CD4-positive, alpha-beta T cell treated with Interleukin-6 at 100 ng/mL for 8 hours (primary cell): ENCODE measurements at places on chromosomes 1 and 21.
A peak's percentile ranks its signal among the peaks of the same experiment; 100 is the strongest.

DNA sequence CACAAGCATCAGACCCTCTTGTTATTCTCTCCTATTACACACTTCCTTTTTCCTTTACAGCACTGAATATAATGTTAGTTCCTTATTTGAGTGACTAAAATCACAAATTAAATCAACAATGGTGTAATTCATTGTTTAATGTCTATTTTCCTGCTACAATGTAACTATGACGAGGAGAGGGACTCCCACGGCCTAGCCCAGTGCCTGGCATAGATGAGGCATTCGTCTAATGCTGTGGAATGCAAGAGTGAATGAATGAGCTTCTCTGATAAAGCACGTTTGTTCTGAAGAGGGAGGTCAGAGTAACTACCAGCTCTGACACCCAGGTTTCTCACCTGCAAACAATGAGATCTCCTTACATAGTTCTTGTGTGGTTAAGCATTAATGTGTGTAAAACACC, 479.4 kb downstream of the OMA1 start:
- no peak for DNase-seq

DNA sequence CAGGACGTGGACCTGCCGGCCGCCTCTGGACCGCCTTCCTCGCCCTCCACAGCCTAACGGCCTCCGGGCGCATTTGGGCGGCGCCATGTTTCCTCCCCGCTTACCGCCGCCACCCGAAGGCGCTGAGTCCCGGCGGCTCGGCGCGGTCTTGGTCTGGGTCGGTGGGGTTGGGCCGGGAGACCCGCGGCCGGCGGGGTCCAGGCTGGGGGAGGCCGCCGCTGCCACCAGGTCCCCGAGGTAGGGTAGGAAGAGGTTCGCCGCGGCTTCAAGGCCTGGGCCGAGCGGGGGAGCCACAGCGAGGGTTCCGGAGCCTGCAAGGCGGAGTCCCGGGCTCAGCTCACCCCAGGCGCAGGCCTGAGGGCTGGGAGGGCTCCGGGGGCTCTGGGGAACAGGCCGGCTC, 5.5 kb downstream of the OR2C3 start:
- no peak for DNase-seq

DNA sequence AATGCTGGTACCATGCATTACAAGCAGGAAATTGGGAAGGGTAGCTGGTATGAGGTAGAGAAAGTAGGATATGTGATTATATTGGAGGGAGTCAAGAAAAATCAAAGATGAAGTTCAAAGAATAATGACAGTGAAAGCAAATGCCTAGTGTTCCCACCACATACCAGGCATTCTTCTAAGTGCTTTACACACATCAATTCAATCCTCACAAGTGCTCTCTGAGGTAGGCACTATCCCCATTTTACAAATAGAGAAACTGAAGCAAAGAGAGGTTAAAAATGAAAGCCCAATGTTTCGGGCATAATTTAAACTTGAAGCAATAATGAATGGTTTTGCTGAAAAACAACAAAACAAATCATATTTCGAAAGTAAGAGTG, 40.1 kb upstream of the MCOLN3 start:
- DNase-seq = no peak

DNA sequence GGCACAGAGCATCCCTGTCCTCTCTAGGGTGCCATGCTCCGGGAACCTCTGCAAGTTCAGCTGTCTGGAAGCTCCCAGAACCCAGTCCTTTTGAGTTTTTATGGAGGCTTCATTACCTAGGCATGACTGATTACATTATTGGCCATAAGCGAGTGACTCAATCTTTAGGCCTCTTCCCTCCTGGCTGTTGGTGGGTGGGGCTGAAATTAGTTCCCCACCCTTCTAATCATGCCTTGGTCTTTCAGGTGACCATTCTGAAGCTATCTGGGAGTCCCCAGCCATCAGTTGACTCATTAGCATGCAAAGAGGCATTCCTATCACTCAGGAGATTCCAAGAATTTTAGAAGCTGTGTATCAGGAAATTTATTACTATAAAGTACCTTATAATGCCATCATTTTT, 46.6 kb downstream of the WLS start:
- no peak for DNase-seq

DNA sequence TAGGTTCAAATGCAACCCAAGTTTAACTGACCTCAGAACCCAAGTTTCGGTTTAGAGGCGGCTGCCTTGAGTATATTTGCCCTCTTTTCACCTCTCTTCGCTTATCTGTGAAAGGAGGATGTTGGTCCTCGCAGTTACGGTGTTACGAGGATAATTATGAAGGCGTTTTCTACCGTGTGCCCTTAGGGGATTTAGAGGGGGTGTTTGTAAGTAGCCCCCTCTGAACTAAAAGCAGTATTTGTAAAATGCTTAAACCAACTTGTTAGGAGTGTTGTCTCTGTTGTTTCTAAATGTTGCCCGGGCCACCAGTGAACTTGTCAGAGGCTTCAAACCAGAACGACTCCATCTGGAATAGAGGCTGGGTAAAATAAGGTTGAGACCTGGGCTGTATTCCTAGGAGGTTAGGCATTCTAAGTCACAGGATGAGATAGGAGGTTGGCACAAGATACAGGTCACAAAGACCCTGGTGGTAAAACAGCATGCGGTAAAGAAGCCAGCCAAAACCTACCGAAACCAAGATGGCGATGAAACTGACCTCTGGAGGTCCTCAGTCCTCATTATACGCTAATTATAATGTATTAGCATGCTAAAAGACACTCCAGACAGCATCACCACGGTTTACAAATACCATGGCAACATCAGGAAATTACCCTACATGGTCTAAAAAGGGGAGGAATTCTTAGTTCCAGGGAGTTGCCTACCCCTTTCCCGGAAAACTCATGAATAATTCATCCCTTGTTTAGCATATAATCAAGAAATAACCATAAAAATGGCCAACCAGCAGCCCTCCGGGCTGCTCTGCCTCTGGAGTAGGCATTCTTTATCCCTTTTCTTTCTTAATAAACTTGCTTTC, 1.0 kb upstream of the PSRC1 start:
- peak; percentile 12 for DNase-seq

GRCh38 chr1:43509007-43509739, 21.5 kb upstream of the PTPRF start:
- DNase-seq = no peak

DNA sequence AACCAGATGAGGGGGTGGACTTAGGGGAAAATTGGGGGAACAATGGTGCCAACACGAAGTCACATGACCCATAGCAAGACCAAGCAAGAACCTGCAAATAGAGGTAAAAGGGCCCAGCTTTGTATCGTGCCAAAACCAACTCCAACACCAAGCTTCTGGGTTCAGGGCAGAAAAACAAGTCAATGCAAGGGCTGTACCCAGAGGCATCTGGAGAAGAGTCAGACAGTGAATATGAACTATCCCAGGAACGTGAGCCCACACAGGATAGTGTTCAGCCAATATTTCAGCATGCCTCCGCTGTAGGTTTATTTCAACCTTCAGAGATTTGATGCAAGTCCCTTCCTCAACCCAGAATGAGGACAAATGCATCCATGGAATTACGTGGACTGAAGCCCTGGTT, 15.0 kb upstream of the ZMYM6 start:
- no peak for DNase-seq

DNA sequence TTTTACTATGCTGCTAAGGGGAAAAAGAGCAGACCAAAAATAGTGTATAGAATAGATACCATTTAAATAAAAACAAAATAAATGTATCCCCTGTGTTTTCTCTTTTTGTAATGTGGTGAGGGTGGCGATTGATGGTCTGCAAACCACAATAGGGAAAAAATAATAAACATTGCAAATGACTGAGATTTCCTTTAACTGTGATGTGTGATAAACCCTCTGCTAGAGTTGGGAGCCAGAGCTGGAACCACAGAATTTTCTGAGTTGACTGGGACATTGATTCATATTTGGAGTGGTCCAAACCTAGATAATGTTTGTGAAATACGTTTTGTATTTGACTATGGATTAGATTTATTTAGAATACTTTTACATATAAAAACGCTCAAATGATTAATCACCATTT, 70.6 kb upstream of the PTGFR start:
- no peak for DNase-seq

DNA sequence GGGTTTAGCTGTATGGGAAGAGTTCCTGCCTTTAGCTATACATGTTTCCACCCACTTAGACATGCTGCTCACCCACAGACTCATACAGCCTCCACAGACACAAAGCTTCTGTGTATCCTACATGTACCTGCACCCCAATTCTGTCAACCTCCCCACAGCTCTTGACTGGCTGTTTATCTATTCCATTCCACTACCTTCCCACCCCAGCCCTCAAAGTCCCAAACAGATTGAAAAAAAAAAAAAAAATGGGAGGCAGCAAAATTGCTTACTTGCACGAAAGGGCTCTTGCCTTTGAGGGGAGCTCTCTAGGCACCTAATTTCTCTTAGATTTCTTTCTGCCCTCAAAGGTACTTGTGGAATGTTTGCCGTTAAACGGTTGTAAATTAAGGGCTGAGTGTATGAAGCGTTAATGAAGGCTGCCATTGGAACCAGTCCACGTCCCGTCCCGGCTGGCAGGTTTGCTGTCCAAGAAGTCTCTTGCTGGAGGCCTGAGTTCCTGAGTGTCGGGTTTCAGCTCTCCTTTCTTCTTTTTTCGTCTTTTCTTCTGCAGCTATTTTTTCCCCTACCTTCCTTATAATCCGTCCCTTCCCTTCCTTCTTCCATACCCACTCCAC, 43.6 kb downstream of the PBX1 start:
- no peak for DNase-seq

- no peak for DNase-seq
Measured at GRCh38 chr1:92850019-92850418, 18.2 kb downstream of the RPL5 start.

DNA sequence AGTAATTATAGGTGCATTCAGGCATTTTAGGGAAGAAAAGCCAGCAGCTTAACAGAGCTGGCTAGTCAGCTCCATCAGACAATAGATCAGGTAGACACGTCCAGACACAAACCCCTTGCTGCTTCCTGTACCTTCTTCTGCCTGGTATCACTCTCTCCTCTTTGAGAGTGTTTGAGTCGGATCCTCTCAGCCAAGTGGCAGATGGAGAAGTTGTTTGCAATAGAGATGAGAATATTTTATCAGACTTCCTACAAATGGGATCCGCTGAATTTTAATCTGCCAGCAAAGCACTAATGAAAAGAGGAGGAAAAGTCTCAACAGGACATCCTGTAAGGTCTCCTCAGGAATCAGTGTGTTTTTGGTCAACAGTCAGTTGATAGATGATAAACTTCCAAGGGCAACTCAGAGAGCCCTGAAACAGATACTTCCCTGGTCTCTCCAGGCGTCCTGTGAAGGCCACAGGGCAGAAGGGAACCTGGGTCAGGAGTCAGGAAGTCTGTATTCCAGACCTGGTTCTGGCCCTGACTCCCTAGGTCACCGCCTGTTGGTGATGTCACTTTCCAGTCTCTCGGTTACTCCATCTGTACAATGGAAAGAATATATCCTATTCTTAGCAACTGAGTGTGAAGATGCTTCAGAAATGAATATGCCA, 62.1 kb upstream of the PROX1 start:
- no peak for DNase-seq

- no peak for DNase-seq
Measured at GRCh38 chr1:216723274-216723780, at the start of gene ESRRG. Gene ESRRG, minus strand, starts transcription at chr1:216723429. Its CDS starts 130 bp downstream, at chr1:216723299.

GRCh38 chr1:207500306-207500705, 4.3 kb downstream of the CR1 start:
- DNase-seq = no peak

DNA sequence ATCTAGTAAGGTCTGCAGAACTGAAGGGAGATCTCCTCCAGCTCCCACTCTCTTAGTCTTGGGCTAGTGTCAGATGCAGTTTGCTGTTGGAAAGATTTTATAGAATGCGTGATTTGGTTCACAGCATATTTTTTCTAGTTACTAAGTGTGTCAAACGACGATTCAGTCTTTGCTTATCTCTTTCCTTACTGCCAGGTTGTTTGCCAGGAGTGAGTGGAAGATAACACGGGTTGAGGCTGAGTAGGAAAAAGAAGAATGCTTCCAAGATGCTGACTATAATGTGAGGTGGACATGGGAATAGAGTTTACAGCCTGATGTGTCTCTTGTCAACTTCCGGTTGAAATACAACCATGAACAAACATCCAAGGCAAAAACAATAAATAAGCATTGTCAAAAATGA, 141.4 kb downstream of the GDAP2 start:
- DNase-seq = no peak

DNA sequence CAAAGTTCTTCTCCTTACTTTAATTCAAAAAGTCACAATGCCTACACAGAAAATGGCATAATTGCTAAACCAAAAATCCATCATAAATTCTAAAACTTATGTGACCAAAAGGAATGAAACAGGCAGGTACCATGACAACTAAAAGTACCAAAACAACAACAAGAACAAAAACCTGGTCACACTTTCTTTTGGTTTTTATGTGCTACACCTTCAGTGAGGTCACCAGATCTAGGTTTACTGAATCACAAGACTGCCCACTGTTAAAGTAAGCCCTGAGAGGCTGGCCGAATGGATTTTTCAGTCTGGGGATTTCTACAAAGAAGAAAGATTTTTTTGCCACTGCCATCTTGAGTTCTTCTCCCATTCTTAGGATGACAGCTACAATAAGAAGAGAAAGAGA, 583.0 kb upstream of the PKN2 start:
- no peak for DNase-seq

GRCh38 chr1:89735479-89735878, 85.4 kb upstream of the LRRC8D start:
- no peak for DNase-seq

DNA sequence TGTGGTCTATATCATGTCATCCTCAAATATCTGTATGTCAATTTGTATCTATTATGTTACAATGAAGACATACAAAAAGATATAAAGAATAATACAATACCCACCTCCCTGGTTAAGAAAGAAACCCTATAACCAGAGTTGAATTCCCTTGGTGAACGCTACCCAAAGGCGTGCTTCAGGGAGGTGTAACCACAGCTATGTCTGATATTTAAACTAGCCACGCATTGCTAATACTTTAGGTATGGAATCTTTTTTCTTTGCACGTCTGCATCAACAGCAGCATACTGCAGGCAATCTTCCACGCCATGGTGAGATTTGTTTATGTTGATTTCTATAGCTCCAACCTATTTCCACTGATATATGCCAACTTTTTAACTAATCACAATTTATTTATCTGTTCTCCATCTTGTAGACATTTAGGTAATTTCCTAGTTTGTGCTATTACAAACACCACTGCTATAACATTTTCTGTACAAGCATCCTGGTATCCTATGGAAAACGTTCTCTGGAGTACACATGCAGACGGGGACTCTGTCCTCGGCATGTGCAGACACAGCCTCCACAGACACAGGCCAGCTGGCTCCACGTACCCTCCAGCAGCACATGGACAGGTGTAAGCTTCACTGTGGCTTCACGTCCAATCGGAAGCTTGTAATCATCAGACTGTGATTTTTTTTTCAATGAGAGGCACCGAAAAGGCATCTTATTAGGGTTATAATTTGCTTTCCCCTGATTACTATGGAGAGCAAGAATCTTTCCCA, 58.5 kb downstream of the HSF2BP start:
- no peak for DNase-seq
